ENCODE measurements at places on chromosomes 7 and 10. TPM values are rescaled to one million over a fixed set of nuclear protein-coding genes. Genes with fewer than 3 reads are reported as not detected.

Gene CRHR2
- not detected for total RNA-seq

Gene OR2AE1
- total RNA-seq, result not detected

Gene OPN4
- total RNA-seq, result not detected

Gene ASAH2B
- total RNA-seq, result 1.1 TPM

Gene DEPP1
- 98.1 TPM for total RNA-seq

Gene PIP
- not detected for total RNA-seq

Gene ODAD2
- total RNA-seq, result not detected

Gene ZCCHC24
- 80.3 TPM for total RNA-seq

Gene TDRD1
- total RNA-seq, result 0.23 TPM

Gene TAS2R41
- total RNA-seq, result not detected

Gene ADAM8
- 0.09 TPM for total RNA-seq

Gene MSMB
- total RNA-seq, result not detected

Gene RPP38
- 14.2 TPM for total RNA-seq

Gene UCMA
- not detected for total RNA-seq

Gene VAX1
- total RNA-seq, result not detected

Gene PAX2
- not detected for total RNA-seq

Gene NKX6-2
- total RNA-seq, result not detected

Gene HSPA12A
- 8.4 TPM for total RNA-seq

Gene MET
- 0.23 TPM for total RNA-seq

Gene CALHM3
- total RNA-seq, result not detected

Gene CDHR3
- 2.0 TPM for total RNA-seq

Gene CCDC136
- 0.77 TPM for total RNA-seq

Gene PON2
- 99.9 TPM for total RNA-seq

Gene CREM
- 8.3 TPM for total RNA-seq

Gene NKX1-2
- not detected for total RNA-seq

Gene UFSP1
- 6.0 TPM for total RNA-seq

Gene ACHE
- 0.35 TPM for total RNA-seq

Gene SPDYE1
- total RNA-seq, result not detected

Gene GDF2
- not detected for total RNA-seq

Gene CASP2
- 12.5 TPM for total RNA-seq

Gene MEIG1
- total RNA-seq, result not detected

Gene HTR7
- total RNA-seq, result 0.35 TPM

Gene STAG3
- total RNA-seq, result 0.23 TPM

Gene AMPH
- total RNA-seq, result 1.5 TPM

Gene ENKUR
- not detected for total RNA-seq

Gene URGCP
- total RNA-seq, result 22.8 TPM

Gene FAM25G
- not detected for total RNA-seq

Gene DRGX
- not detected for total RNA-seq

Gene SMNDC1
- total RNA-seq, result 3.3 TPM

Gene EFCAB10
- not detected for total RNA-seq

Gene PTPRZ1
- 2.7 TPM for total RNA-seq

Gene CDK14
- 26.5 TPM for total RNA-seq

Gene ANKRD22
- total RNA-seq, result not detected

Gene SEMA3A
- total RNA-seq, result 2.8 TPM

Gene PAPOLB
- 0.12 TPM for total RNA-seq

Gene NRF1
- total RNA-seq, result 7.3 TPM

Gene GPR85
- total RNA-seq, result 0.35 TPM

Measured in pericardium fibroblast (primary cell).